ENCODE measurements at places on chromosomes 11 and 22.

- no peak overlapping the region for H3K27ac ChIP-seq
- peaks cover 5% of the 10 kb centered on the region for H3K27me3 ChIP-seq
- no peaks in the 10 kb centered on the region for H3K36me3 ChIP-seq
- DNase-seq: no peak
- H3K4me3 ChIP-seq: no peak overlapping the region
Observed at GRCh38 chr11:113781682-113782081, 2.1 kb downstream of the CLDN25 start.

- no peak for DNase-seq
- H3K36me3 ChIP-seq: no peaks in the 10 kb centered on the region
- H3K4me3 ChIP-seq: no peak overlapping the region
- H3K27ac ChIP-seq: no peak overlapping the region
- H3K4me1 ChIP-seq: no peaks in the 10 kb centered on the region
- H3K27me3 ChIP-seq: no peaks in the 10 kb centered on the region
Observed at GRCh38 chr11:29296680-29297079, 720.1 kb downstream of the KCNA4 start.

DNA sequence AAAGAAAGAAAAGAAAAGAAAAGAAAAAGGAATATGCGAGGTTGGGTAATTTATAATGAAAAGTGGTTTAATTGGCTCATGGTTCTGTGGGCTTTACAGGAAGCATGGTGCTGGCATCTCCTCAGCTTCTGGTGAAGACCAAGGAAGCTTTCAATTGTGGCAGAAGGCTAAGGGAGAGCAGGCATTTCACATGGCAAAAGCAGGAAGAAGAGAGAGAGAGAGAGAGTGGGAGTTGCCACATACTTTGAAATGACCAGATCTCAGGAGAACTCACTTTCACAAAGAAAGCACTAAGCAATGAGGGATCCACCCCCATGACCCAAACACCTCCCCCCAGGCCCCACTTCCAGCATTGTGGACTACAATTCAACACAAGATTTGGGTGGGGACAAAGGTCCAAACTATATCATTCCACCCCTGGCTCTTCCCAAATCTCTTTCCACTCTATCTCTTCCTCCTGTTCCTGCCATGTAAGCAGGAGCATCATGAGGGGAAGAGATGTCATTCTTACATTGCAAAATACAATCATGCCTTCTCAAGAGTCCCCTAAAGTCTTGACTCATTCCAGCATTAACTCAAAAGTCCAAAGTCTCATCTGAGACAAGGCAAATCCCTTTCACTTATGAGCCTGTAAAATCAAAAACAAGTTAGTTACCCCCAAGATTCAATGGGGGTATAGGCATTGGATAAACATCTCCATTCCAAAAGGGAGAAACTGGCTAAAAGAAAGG is 38.9 kb downstream of the LINC01488 start:
- no peak for DNase-seq
- H3K36me3 ChIP-seq: no peaks in the 10 kb centered on the region
- H3K27me3 ChIP-seq: no peaks in the 10 kb centered on the region
- no peak overlapping the region for H3K27ac ChIP-seq
- H3K4me3 ChIP-seq: no peak overlapping the region

DNA sequence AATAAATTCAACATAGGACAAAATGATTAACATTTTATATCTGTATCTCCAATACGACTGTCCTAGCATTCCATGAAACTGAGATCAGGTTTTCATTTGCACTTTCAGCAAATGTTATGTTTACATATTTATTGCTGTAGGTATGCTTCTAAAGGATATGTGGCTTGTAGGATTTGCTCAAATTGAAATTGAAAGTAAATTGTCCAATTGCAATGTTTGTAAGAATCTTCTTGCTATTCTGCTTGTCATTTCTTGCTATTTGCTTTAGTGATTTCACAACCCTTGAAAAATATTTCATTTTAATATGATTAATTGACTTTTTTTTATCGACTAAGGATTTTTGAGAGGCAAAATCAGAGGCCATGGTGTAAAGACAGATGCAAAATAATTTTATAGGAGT is 904.2 kb upstream of the RAG2 start:
- DNase-seq: no peak
- H3K27me3 ChIP-seq: no peaks in the 10 kb centered on the region
- no peak overlapping the region for H3K27ac ChIP-seq

DNA sequence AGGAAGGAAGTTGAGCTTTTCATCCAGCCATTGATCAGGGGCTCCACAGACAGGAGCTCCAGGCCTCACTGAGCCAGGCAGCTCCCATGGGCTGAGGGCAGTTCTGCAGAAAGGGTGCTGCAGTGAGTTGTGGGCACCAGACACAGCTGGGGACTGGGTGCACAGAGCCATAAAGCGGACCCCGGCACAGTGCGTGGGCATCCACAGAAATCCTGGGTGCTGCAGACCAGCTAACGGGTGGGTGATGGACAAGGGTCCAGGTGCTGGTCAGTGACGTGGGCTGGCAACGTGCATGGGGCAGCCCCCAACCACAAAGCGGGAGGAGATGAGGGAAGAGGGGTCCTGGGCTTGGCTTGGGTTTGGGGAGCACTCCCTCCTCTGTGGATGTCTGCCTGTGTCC is 19.4 kb upstream of the GAL start:
- no peak overlapping the region for H3K27ac ChIP-seq
- H3K36me3 ChIP-seq: no peaks in the 10 kb centered on the region

DNA sequence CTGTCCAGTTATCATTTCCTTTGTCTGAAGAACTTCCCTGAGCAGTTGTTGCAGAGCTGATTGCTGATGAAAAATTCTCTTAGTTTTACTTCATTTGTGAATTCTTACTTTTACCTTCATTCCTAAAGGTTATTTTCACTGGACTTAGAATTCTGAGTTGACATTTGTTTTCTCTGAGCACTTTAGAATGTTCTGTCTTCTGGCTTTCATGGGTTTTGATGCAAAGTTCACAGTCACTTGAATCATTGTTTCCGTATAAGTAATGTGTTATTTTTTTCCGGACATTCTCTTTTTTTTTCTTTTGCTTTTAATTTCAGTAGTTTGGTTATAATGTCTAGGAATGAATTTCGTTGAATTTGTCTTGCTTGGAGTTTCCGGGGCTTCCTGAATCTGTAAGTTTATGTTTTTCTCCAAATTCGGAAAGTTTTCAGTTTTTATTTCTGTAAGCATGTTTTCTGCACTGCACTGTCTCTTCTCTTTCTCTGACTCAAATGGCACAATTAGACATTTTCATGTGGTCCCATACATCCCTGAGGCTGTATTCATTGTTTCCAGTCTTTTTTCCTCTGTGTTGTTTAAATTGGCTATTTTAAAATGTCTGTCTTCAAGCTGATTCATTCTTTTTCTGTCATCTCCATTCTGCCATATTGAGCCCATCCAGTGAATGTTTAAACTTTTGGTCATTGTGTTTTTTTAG is 68.5 kb upstream of the NARS2 start:
- 0 out of 2 replicates have a peak, but pooled peaks cover 2% of the 10 kb centered on the region for H3K4me1 ChIP-seq
- H3K4me3 ChIP-seq: no peak overlapping the region
- H3K27ac ChIP-seq: no peak overlapping the region

GRCh38 chr11:72741429-72741833 is 10.8 kb downstream of the ARAP1 start:
- no peaks in the 10 kb centered on the region for H3K27me3 ChIP-seq
- no peak for DNase-seq
- H3K4me3 ChIP-seq: no peak overlapping the region
- no peaks in the 10 kb centered on the region for H3K36me3 ChIP-seq
- H3K4me1 ChIP-seq: peaks cover 18% of the 10 kb centered on the region
- H3K27ac ChIP-seq: peak overlapping the region; percentile 35

DNA sequence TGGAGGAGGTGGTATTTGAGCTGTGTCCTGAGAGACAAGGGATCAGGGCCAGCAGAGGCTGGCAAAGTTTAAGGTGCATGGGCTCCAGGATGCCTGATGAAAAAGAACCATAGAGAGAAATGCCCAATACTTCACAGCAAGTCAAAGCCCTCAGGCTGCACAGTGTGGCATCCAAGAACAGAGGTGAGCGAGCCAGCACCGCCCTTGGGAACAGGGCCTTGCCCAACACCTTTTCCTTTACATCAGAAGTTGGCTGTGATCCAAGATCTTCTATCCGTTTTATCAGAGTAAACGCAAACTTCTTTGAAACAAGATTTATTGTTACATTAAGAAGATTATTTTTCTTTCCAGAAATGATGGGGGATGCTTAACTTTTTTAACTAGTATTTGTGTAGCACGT is 1.4 kb downstream of the B3GNT6 start:
- no peaks in the 10 kb centered on the region for H3K27me3 ChIP-seq
- no peak overlapping the region for H3K27ac ChIP-seq
- peaks cover 28% of the 10 kb centered on the region for H3K4me1 ChIP-seq
- no peak overlapping the region for H3K4me3 ChIP-seq

GRCh38 chr11:86606836-86607481 is 65.5 kb downstream of the ME3 start:
- H3K4me1 ChIP-seq: peaks cover 52% of the 10 kb centered on the region
- H3K27ac ChIP-seq: peak overlapping the region; percentile 78
- DNase-seq: no peak

- no peaks in the 10 kb centered on the region for H3K4me1 ChIP-seq
- H3K36me3 ChIP-seq: no peaks in the 10 kb centered on the region
- no peak overlapping the region for H3K4me3 ChIP-seq
- H3K27ac ChIP-seq: no peak overlapping the region
Observed at GRCh38 chr11:60767388-60767811, 10.7 kb downstream of the MS4A15 start.

DNA sequence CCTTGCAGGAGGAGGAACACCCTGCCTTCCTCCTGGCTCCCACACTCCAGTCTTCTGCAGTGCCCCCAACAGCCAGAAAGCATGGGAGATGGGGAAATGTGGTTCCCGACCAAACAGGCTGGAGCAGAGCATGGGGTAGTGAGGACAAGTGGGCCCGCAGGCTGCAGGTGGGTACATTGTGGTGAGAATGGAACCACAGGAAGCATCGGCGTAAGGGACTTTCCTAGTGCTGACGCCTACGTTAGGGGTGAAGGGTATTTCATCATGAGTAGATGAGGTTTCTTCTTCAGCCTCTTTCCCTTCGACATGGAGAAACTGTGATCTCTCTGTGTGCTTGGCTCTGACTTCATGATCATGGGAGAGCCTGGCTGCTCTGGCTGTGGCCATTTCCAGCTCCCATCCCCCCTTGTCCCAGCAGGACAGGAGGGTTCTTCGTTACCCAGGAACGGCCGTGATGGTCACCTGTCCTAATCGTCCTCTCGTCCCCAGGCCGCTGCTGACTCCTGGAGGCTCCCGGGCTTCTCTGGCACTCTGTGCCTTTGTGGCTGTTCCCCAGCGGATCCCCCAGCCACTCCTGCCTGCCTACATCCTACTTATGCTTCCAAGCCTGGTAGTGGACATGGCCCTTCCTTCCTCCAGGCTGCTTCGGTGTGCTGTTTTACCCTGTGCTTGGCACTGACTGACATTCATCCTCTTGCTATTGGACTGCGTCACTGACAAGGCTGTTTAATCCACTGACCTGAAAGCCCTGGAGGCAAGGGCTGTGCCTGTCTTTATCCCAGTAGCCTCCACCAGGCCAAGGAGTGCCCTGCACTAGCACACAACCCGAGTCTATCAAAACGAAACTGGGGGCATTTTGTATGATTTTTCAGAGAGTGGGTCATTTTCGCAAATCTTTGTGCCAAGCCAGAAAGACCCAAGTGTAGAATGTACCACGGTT is 65.2 kb upstream of the CECR2 start:
- H3K27me3 ChIP-seq: no peaks in the 10 kb centered on the region
- H3K27ac ChIP-seq: no peak overlapping the region
- no peak for DNase-seq
- no peaks in the 10 kb centered on the region for H3K4me1 ChIP-seq
- H3K36me3 ChIP-seq: no peaks in the 10 kb centered on the region

- H3K4me1 ChIP-seq: peaks cover 25% of the 10 kb centered on the region
- H3K36me3 ChIP-seq: no peaks in the 10 kb centered on the region
- H3K27me3 ChIP-seq: no peaks in the 10 kb centered on the region
- DNase-seq: no peak
Observed at GRCh38 chr11:69442807-69443137, 38.7 kb upstream of the LINC01488 start.

GRCh38 chr11:78000193-78000592 is 5.7 kb upstream of the INTS4 start:
- peaks cover 3% of the 10 kb centered on the region for H3K4me1 ChIP-seq
- no peak overlapping the region for H3K4me3 ChIP-seq
- peak; percentile 47 for DNase-seq

Data from Panc1 (cell line).